ENCODE measurements at places on chromosomes 12 and 14. TPM values are rescaled to one million over a fixed set of nuclear protein-coding genes. Genes with fewer than 3 reads are reported as not detected.

KRT77 gene
- total RNA-seq = not detected

CCNB1IP1 gene
- total RNA-seq = 25.1 TPM

CLEC1A gene
- 0.37 TPM for total RNA-seq

OVCH1 gene
- 0.12 TPM for total RNA-seq

GLTP gene
- total RNA-seq = 58.8 TPM

GPR137C gene
- total RNA-seq = 0.56 TPM

RGS6 gene
- not detected for total RNA-seq

SERPINA9 gene
- total RNA-seq = not detected

GLIPR1L1 gene
- not detected for total RNA-seq

LAG3 gene
- total RNA-seq = 0.12 TPM

TAS2R43 gene
- 2.2 TPM for total RNA-seq

TCL1A gene
- total RNA-seq = not detected

RPGRIP1 gene
- total RNA-seq = not detected

FBLN5 gene
- 31.1 TPM for total RNA-seq

MYO1H gene
- not detected for total RNA-seq

AKAP5 gene
- 0.31 TPM for total RNA-seq

GSC gene
- not detected for total RNA-seq

IAPP gene
- not detected for total RNA-seq

CLEC4D gene
- not detected for total RNA-seq

GPRC5D gene
- 0.25 TPM for total RNA-seq

SYNE2 gene
- 12.6 TPM for total RNA-seq

DPPA3 gene
- total RNA-seq = not detected

FAR2 gene
- total RNA-seq = 11.0 TPM

ADAM21 gene
- total RNA-seq = 1.2 TPM

FAM234B gene
- 2.5 TPM for total RNA-seq

COQ5 gene
- 27.9 TPM for total RNA-seq

IFNG-AS1 gene
- total RNA-seq = 0.26 TPM

FSCB gene
- not detected for total RNA-seq

APOF gene
- total RNA-seq = not detected

RPL10L gene
- total RNA-seq = not detected
